Stimulated activated naive CD8-positive, alpha-beta T cell treated with anti-CD3 and anti-CD28 coated beads, Interleukin-15, Interleukin-2, amounts not matched to agents 100 U/mL and 50 U/mL, for 24 hours (primary cell): ENCODE measurements at places on chromosomes 2 and 18.

DNA sequence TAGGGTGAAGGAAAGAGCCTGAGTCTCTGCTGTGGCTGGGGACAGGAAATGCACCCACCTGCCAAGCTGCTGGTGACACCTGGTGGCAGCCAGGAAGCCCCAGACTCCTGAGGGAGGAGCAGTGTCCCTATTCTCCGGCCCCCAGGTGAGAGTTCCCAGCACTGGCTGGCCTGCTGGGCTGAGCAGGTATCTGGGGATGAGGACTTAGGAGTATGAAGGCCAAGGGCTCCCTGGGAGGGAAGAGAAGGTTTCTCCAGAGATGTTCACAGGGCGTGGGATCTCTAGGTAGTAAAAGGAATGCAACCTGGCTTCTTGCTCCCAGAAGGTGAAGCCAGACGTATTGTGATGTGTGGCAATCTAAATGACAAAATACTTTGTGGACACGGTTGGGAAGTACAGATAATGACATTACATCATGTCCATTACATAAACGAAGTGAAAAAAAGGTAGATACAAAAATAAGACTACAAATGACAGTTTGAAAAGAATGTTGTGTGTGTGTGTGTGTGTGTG, 75.8 kb upstream of the SLC1A4 start:
- DNase-seq: peak; percentile 19

GRCh38 chr18:33495278-33495677, 54.8 kb upstream of the CCDC178 start:
- no peak for DNase-seq

- DNase-seq: no peak
Measured at GRCh38 chr18:62001396-62001795, 108.6 kb upstream of the RNF152 start.

DNA sequence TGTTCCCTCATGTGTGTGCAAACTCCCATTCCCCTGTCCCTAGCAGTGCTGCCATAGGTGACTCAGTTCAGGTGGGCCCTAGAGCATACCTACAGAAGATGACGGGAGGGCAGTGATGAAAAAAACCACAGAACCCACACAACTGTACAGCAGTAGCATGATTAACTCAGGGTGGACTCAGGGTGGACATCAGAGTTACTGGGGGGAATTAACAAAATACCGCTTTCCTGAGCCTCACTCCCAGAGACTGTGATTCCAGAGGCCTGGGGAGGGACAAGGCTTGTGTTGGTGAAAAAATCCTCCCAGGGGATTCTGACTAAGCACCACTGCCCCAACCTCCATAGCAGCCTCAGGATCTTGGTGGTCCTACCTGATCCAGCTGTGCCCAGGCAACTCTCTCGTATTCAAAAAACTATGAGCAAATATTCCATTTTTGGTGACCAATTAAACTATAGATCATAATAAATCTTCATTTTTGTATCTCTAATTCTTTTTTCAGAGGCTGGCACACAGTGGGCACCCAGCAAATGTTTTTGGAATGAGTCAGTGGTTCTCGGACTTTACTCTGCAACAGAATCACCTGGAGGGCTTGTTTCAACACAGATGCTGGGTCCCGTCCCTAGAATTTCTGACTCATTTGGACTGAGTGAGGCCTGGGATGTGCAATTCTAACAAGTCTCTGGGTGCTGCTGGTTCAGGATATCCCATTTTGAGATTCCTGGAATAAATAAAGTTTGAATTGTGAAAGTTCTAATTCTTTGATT, 84.1 kb upstream of the NABP1 start:
- no peak for DNase-seq

GRCh38 chr2:120868366-120868765, 132.7 kb downstream of the GLI2 start:
- no peak for DNase-seq

DNA sequence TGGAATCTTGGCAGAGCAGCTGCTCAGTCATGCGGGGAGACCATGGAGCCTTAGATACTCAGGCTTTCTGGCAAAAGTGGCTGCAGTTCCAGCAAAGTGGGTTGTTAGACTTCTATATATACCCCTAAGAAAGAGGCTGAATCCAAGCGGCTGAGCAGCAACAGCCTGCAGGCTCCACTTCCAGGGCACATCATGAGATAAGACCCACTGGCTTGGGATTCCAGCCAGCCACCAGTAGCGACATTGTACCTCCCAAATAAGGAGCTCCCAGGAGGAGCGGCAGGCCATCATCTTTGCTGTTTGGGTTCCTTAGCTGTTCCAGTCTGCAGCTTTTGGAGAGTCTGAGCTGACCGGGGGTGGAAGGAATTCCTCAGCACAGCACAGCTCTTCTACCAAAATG, 150.3 kb upstream of the ST6GAL2 start:
- DNase-seq: no peak

- no peak for DNase-seq
Measured at GRCh38 chr2:240255165-240255491, 114.7 kb upstream of the OTOS start.

- no peak for DNase-seq
Measured at GRCh38 chr18:26471027-26471426, 77.3 kb downstream of the KCTD1 start.

- DNase-seq: no peak
Measured at GRCh38 chr18:45521136-45521535, 94.1 kb upstream of the SLC14A2 start.

DNA sequence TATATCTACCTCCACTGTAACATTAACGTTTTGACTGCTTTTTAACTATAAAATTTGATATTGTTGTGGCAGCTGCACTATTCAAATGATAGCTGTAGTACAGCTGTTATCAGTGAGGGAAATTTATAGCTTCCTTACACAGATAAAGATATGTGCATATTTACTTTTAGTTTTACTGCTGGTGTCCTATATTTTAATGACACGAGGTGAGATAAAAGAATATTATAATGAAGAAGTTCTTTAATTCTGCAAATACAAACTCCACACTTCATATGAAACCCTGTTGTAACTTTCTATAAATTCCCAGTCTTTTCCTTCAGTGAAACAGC, 427.8 kb upstream of the ZEB2 start:
- DNase-seq: no peak

DNA sequence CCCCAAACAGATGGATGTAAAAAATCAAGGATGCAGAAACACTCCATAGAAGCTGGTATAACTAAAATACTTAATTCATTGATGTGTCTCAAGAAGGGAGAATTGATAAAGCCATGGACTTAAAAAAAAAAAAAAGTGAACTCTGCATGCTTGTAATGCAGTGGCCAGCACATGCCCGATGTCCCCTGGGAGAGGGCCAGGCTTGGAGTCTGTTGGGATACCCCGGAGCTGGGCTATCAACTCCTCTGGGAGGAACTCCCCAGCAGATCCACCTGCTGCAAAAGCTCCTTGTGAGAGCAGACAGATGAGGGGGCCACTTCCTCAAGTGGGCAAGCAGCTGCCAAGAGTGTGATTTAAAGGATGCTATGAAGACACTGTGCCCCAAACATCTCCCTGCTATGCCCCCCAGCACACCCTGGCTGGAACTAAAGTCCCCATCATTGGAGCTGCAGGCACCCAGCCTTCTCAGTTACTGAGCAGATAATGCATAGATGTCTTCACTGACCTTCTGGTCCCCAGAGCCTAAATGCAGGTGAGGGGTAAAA, 311.5 kb upstream of the ID2 start:
- DNase-seq: no peak
